ENCODE measurements at places on chromosomes 7 and 10. TPM values are rescaled to one million over a fixed set of nuclear protein-coding genes. Genes with fewer than 3 reads are reported as not detected.
A peak's percentile ranks its signal among the peaks of the same experiment; 100 is the strongest.

C10orf53 gene
- not detected for total RNA-seq

- peaks cover 14% of the 10 kb centered on the region for H3K27me3 ChIP-seq
- H3K4me1 ChIP-seq: peaks cover 21% of the 10 kb centered on the region
- no peaks in the 10 kb centered on the region for H3K36me3 ChIP-seq
- H3K27ac ChIP-seq: peak overlapping the region; percentile 68
- H3K4me3 ChIP-seq: no peak overlapping the region
- no peak for DNase-seq
Measured at GRCh38 chr10:114623661-114624294, 34.3 kb downstream of the ABLIM1 start.

GRCh38 chr10:80599424-80599847 is 61.7 kb downstream of the SH2D4B start:
- H3K27me3 ChIP-seq: peaks cover 3% of the 10 kb centered on the region
- peak; percentile 34 for DNase-seq
- no peaks in the 10 kb centered on the region for H3K36me3 ChIP-seq
- no peak overlapping the region for H3K27ac ChIP-seq
- no peak overlapping the region for H3K4me3 ChIP-seq

GRCh38 chr10:132064771-132065437 is 842 bp upstream of the JAKMIP3 start:
- no peaks in the 10 kb centered on the region for H3K36me3 ChIP-seq
- H3K4me1 ChIP-seq: peaks cover 13% of the 10 kb centered on the region
- H3K4me3 ChIP-seq: no peak overlapping the region
- no peak for DNase-seq
- peaks cover 38% of the 10 kb centered on the region for H3K27me3 ChIP-seq
- no peak overlapping the region for H3K27ac ChIP-seq

DNA sequence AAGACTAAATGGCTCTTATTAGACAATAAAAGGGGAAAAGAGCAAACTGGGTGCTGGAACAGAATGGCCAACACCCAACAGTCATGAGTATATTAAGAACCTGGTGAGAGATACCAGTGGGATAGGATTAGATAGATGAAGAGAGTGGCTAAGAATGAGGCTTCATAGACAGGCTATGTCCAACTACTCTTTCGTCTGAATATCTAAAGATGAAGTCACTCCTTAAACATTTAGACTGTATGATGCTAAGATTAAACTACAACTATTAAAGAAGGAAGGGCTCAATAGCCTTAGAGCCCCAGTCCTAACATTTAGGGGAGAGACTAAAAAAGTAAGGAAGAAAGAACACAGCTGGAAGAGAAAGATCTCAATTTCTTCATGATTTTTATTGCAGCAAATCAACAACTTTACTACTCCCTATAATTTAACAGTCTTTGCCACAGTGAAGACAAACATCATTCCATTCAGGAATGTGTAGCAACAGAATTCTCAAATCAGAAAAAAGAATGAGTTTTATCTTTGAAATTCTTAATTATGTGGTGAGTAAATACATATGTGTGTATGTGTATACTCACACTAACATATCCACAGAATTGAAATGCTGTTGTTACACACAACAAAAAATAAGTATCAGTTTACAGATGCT is 45.6 kb downstream of the CACNA2D1 start:
- H3K4me1 ChIP-seq: no peaks in the 10 kb centered on the region
- H3K27me3 ChIP-seq: no peaks in the 10 kb centered on the region
- H3K4me3 ChIP-seq: no peak overlapping the region
- H3K36me3 ChIP-seq: peaks cover 3% of the 10 kb centered on the region
- DNase-seq: no peak

DNA sequence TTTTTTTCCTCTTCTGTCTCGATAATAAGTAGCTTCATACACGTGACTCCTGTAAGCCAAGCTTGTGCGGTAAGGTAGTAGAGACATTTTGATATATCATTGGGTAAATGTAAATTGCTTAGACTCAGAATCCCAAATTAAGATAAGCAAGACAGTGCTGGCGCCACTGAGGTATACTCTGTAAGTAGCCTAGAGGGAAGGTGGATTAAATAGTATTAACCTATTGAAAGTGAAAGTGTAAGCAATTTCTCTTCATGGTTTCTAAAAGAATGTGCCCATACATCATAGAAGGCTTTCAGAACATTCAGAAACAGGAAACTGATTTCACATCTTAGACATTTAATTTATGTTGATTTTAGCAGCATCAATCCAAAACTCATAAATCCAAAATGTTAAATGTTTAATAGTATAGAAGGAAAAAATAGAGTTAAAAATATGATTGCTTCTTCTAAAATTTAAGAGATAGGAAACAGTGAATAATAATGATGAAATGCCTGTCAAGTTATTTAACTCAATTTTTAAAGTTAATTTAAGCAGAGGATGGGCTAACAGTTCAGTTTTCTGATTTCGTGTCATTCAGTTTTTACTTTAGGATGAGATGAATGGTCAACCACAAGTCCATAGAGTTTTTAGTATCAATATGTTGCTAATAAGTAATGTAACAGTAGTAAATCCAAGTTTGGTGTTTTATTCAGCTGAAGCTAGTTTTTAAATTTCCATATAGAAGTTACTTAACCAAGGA is 36.8 kb downstream of the LRRC72 start:
- no peak for DNase-seq
- H3K27ac ChIP-seq: no peak overlapping the region
- no peaks in the 10 kb centered on the region for H3K27me3 ChIP-seq
- H3K4me1 ChIP-seq: peaks cover 4% of the 10 kb centered on the region
- H3K36me3 ChIP-seq: no peaks in the 10 kb centered on the region

DNA sequence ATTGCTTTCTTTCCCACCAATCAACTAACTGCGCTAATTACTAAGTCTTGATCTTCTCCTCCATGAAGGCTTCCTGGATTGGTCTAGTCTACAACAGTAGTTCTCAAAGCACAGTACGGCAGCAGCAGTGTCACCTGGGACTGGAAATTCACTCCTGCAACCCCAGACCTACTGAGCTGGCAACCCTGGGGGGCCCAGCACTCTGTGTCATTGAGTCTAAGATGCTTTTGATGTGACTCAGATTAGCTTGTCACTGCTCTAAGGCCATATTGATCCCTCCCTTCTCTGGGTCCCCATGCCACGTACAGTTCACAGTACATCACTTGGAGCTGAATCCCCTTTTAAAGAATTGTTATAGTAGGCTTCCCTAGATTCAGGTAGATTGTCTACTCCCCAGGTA is 65.7 kb upstream of the KMT2C start:
- no peak for DNase-seq
- no peak overlapping the region for H3K27ac ChIP-seq
- no peaks in the 10 kb centered on the region for H3K27me3 ChIP-seq
- H3K4me3 ChIP-seq: no peak overlapping the region

DNA sequence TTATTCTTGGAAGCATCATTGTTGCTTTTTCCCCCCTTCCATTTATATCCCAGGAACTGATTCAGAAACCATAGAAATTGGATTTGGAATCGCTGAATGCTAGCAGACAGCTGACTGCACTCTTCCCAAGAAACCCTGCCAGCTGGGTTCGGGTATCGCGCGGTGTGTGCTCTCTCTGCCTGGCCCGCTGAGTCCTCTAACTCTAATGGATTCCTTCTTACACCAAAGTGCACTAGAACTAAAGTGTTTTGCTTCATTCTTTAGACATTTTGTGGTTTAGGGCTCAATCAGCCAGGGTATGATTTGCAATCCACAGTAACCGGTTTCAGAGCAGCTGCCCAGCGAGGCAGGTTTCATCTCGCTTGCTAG is 92.2 kb downstream of the EGFR start:
- H3K36me3 ChIP-seq: no peaks in the 10 kb centered on the region
- no peak for DNase-seq
- H3K27me3 ChIP-seq: no peaks in the 10 kb centered on the region
- H3K27ac ChIP-seq: no peak overlapping the region
- no peak overlapping the region for H3K4me3 ChIP-seq

GRCh38 chr10:71880425-71881306 is 29.6 kb upstream of the PSAP start:
- H3K4me1 ChIP-seq: peaks cover 9% of the 10 kb centered on the region
- no peak overlapping the region for H3K27ac ChIP-seq
- peaks cover 3% of the 10 kb centered on the region for H3K27me3 ChIP-seq
- no peaks in the 10 kb centered on the region for H3K36me3 ChIP-seq
- DNase-seq: no peak
- no peak overlapping the region for H3K4me3 ChIP-seq

Measured in progenitor cell of endocrine pancreas (in vitro differentiated cells).